Esophagus squamous epithelium (tissue), 5 donors: ENCODE measurements at places on chromosomes 4 and X. TPM values are rescaled to one million over a fixed set of nuclear protein-coding genes. Genes with fewer than 3 reads are reported as not detected.

DNA sequence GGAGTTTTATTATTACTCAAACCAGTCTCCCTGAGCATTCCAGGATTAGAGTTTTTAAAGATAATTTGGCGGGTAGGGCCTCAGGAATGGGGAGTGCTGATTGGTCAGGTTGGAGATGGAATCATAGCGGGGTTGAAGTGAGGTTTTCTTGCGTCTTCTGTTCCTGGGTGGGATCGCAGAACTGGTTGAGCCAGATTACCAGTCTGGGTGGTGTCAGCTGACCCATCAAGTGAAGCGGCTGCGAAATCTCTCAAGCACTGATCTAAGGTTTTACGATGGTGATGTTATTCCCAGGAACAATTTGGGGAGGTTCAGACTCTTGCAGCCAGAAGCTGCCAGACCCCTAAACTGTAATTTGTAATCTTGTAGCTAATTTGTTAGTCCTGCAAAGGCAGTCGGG, 25.1 kb upstream of the SETD7 start:
- DNase-seq: no peak

The TRIM61 gene
- total RNA-seq: not detected

DNA sequence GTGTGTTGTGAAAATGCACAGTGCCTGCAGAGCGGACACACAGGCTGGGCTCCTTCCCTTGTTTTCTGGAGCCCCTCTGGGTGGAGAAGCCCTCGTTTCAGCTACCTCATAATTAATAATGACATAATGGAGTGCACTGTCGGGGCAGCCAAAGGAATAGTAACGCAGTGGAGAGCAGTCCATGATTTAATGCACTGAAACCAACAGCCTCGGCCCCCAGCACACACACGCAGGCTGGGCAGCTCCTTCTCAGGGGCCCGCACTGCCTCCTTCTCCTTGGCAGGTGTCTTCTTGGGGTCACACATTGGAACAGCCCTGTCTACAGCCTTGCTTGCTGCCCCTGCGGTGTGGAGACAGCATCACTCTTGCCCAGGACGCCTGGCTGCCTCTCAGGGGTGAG, 89.2 kb downstream of the DCTD start:
- DNase-seq: no peak

The MAGEA4 gene
- not detected for total RNA-seq

DNA sequence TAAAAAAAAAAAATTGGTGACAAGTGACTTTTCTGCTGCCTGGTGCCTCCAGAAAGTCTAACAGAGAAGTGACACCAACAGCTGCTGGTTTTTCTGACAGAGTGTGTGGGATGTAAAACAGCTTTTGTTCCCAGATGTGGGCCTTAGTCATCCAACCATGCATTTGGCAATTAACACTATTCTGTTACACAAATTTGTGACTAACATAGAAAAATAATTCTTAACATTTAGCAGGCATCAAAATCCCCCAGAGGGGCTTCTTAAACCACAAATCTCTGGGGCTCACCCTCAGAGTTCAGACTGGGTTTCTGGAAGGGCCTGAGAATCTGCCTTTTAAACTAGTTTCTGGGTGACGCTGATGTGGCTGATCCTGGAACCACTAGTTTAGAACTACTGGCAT, 100.5 kb upstream of the PCDH7 start:
- DNase-seq: no peak

GRCh38 chr4:147825451-147826287, 93.8 kb downstream of the ARHGAP10 start:
- DNase-seq: no peak

The POLN gene
- total RNA-seq: 1.4 TPM

The ABRAXAS1 gene
- total RNA-seq: 7.8 TPM

DNA sequence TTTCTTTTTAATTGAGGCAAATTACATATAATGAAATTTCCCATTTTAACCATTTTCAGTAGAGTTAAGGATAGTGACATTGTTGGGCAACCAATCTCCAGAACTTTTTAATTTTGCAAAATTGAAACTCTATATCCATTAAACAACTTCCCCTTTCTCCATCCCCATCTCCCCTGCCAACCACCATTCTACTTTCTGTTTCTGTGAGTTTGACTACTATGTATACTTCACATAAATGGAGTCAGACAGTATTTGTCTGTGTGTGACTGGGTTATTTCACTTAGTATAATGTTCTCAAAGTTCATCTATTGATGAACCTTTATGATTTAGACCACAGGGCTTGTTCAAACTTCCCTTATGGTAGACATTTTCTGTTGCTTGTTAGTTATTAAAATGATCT, 364.5 kb upstream of the MAD2L1 start:
- no peak for DNase-seq

DNA sequence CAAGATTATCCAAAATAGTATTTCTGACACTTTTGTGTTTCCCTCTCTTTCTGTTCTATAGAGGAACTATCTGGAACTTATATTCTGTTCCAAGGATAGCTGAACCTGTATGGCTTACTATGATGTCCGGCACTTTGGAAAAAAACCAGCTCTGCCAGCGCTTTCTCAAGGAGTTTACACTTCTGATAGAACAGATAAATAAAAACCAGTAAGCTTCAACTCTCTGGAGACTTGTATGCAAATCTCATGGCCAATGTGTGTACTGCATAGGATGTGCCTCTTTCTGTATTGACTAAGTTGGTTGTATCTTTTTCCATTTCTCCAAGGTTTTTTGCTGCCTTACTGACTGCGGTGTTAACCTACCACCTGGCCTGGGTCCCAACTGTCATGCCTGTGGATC, 92.5 kb downstream of the FNIP2 start:
- no peak for DNase-seq

GRCh38 chr4:152162331-152162697, 373.6 kb downstream of the FBXW7 start:
- DNase-seq: no peak

DNA sequence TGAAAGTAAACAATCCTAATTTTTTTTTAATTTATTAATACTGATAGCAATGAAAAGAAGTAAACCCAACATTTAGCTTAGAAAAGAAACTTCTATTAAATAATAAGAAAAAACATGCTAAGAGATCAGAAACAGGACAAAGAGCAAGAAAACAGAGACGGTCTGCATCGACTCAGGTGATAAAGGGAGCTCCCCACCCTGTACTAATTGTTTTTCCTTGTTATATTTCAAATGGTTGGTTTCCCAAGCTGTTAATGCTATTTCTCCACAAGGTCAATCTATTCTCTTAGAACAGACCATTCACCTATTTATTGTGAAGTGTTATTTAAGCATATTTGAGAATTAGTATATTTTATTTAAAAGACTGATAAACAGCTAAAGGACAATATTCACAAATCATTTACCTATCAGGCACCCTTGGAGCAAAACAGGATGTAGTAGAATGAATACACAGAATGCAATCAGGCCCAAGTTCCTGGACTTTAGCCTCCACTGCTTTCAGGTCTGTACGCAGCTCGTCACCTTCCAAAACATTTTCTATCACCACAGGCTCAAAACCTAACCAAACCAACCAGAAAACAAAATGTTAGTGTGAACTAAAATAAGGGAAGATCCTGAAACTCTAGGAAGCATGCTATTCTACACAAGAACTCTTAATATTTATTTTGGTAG, 5.5 kb downstream of the SEPSECS start:
- no peak for DNase-seq

DNA sequence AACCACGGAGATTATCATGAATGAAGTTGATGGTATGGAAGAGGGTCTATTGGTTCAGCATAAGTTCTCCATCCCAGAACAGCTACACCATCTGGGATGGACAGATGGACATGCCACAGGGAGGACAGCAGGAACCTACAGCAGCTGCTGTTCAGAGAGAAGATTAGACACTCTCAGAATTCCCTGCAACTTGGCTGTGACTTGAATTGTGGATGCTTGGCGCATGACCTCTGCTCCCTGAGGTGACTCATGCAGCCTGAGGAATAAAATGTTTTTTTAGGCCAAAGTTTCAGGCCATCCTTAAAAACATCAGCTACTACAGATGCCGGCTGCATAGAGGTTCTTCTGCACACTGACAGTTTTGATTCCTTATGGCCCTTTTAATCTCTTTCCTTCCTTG, 97.3 kb downstream of the RS1 start:
- no peak for DNase-seq

- DNase-seq: no peak
Observed at GRCh38 chrX:68163441-68163840, 269.9 kb downstream of the OPHN1 start.

The TMEM164 gene
- 27.3 TPM for total RNA-seq

DNA sequence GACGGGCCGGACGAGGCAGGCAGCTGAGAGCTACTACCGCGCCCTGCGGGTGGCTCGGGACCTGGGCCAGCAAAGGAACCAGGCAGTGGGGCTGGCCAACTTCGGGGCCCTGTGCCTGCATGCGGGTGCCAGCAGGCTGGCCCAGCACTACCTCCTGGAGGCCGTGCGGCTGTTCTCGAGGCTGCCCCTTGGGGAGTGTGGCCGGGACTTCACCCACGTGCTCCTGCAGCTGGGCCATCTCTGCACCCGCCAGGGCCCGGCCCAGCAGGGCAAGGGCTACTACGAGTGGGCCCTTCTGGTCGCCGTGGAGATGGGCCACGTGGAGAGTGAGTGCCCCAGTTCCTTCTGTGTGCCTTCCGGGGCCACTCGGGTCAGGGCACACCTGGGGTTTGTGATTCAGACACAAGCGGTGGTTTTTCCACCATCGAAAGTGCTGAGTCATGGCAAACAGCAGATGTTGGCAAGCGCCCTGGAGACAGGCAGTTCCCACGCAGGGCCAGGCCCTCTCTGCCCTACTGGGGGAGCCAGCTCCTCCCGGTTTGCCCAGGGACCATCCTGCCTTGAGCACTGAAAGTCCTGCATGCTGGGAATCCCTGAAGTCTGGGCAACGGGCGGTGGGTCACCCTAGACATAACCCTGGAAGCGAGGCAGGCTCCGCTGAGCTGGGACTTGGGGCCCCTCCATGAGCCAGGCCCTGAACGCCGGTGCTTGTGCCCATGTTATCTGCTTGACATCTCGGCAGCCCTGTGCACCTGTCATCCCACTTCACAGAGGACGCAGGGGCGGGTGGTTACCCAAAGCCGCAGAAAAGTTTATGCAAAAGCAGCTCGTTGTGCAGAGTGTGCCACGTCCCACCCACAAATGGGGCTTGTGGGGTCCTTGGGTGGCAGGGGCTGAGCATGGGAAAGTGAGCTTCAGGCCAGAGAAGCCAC, 29.5 kb downstream of the SH3TC1 start:
- peak; percentile 42 for DNase-seq

DNA sequence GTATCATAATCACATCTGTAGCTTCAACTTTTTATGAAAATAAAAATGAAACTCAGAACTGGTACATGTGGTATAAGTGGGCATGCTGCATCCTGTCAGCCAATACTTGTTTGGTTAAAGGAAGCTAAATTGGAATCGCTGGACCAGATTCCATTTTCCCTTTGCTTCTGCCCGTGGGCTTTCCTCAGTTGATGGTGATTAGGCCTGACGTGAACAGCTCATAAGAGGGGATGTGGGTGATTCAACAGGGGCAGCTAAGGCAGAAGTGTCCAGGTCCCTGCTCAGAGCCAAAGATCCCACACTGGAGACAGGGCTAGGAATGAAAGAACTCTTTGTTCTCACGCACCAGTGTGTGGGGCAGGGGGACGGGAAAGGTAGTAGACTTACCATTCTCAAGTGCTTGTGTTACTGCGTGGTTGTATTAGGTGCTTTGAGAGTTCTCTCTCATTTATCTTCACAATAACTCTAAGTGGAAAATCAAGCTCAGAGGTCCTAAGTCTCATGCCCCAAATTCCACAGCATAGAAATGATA, 63.2 kb upstream of the GUCY1A1 start:
- DNase-seq: no peak

GRCh38 chr4:110998320-110998719, 375.4 kb upstream of the PITX2 start:
- no peak for DNase-seq

GRCh38 chr4:98411731-98412130, 150.5 kb downstream of the RAP1GDS1 start:
- DNase-seq: no peak

DNA sequence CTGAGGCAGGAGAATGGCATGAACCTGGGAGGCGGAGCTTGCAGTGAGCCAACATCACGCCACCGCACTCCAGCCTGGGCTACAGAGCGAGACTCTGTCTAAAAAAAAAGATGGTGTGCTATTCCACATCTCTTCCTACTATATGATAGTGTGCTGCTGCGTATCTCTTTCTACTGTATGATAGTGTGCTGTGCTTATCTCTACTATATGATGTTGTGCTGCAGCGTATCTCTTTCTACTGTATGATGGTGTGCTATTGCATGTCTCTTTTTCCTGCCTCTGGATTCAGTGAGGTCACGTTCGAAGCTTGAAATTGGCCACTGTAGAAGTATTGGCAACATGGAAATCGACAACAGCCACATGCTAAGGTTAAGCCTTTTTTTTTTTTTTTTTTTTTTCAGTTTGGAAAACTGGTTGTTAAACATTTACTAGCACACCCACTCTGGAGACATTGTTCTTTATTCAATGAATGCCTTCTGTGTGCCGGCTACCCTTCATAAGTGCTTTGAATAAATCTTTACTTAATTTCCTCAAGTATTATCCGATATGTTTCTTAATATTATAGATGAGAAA, 31.0 kb downstream of the ARFIP1 start:
- DNase-seq: no peak

The FAM114A1 gene
- 66.8 TPM for total RNA-seq

The CXorf66 gene
- not detected for total RNA-seq

DNA sequence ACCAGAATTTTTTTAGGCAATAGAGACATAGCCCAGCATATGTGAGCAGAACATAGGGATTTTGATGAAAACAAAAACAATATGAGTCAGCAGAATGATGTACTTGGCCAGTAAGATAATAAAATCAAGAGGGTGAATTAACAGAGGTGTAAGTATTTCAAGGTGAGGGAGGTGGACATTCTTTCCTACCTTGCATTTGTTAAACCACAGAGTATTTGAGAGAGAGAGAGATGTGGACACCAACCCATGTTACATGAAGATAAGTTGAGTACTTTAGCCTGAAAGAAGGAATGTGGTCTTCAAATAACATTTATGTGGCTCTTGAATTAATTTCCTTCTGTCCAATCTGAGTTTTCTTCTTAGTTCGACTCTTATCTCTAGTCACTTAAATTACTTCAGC, 68.6 kb downstream of the DIAPH2 start:
- DNase-seq: no peak

The NMU gene
- 110 TPM for total RNA-seq

- no peak for DNase-seq
Observed at GRCh38 chr4:184668511-184669114, 19.1 kb downstream of the PRIMPOL start.

DNA sequence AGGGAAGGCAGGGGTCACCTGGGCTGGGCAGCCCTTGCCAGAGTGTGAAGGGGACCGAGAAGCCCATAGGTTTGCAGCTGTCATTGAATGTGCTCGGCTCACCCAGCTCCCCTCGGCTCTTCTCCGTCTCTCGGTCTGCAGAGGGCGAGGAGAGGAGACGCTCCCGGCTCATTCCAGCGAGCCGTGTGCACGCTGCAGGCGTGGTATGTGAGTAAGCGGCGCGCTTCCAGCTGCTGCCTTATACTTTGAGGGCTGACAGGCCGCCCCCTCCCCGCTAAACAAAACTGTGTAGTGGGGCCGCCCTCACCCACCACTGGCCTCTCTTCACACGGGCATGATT, 23.0 kb upstream of the BCORL1 start:
- DNase-seq: no peak

The IL13RA1 gene
- total RNA-seq: 44.1 TPM
